HCEC 1CT (cell line): ENCODE measurements at places on chromosomes 7 and 10.

GRCh38 chr10:90913774-90914420, 7.0 kb downstream of the ANKRD1 start:
- DNase-seq: no peak

GRCh38 chr7:112001091-112001826, 204.9 kb downstream of the DOCK4 start:
- DNase-seq: peak; percentile 80

- no peak for DNase-seq
Measured at GRCh38 chr10:28248092-28248491, 54.8 kb downstream of the MPP7 start.

- no peak for DNase-seq
Measured at GRCh38 chr7:79781716-79782115, 328.2 kb upstream of the MAGI2 start.

GRCh38 chr7:125605241-125605640, 675.6 kb upstream of the POT1 start:
- DNase-seq: no peak

- DNase-seq: no peak
Measured at GRCh38 chr10:29424017-29424416, 135.1 kb downstream of the LYZL1 start.

DNA sequence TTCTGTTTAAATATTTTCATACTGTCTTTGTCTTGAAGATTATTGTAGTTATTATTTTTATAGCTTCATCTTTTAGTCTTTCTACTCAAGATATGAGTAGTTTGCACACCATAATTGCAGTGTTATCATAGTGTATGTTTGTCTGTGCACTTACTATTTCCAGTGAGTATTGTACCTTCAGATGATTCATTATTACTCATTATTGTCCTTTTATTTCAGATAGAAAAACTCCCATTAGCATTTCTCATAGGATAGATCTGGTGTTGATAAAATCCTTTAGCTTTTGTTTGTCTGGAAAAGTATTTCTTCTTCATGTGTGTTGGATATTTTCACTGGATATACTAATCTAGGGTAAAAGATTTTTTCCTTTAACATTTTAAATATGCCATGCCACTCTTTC, 646.2 kb upstream of the GRM3 start:
- no peak for DNase-seq

DNA sequence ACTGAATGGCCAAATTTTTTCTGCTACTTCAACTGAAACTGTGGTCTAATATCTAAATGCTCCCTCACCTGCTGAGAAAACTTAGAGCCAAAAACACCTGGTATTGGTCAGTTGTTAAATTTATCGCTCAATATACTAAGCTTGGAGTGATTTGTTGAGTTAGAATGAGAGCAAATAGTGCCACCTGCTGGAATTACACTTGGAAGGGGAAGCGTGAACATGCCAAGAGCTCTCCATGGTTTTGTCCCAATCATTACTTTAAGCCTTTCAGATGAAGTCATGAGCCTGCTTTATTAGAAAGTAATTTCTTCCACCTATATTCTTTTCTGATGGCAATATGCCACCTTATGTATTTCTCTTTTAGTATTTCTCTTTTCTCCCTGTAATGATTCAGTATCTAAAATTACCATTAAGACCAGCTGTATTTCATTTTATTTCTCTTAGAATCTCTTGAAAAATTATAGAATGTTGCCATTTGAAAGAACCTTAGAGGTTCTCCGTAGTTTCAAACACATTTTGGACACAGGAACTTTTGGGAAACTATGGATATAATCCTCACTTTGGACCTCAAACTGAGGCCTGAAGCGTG, 447.8 kb upstream of the C7orf33 start:
- DNase-seq: peak; percentile 10

- DNase-seq: no peak
Measured at GRCh38 chr10:46232084-46232483, 54.7 kb upstream of the ANTXRL start.

- peak; percentile 72 for DNase-seq
Measured at GRCh38 chr7:33982425-33982786, 77.1 kb downstream of the BMPER start.

- no peak for DNase-seq
Measured at GRCh38 chr10:21964983-21965665, 38.4 kb downstream of the DNAJC1 start.

GRCh38 chr7:92042056-92042737, 92.1 kb downstream of the CYP51A1 start:
- DNase-seq: no peak

DNA sequence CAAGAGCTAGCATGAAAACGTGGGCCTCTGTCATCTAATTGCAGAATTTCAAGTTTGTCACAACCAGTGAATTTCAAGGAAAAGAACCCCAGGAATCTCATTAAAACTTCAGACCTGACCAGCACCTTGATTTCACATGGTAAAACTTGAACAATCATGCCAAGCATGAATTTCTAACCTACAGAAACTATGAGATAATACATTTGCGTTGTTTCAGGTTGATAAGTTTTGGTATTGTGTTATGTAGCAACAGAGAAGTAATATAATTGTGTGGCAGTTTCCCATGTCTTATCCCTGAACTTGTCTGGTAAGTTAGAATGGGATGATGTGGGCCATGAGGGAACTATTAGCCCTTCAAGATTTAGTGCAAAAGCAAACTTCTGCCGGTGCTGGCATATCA, 530.1 kb downstream of the ANKRD7 start:
- no peak for DNase-seq

DNA sequence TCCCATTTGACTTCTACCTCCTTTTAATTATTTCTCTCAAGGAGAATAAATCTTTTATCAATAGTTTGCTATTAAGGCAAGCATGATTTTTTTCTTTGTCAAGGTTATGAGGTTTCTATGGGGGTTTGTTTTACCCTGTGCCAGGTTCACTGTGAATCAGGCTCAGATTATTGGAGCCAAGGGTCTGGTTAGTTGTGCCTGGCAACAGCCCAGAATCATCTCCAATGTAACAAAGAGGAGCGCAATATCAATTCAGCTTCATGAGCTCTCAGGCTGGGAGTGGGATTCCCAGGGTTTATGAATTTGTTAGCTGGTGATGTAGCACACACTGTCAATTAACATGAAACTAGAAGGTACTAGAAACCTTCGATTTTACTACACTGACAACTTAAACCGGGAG, 73.2 kb downstream of the AASS start:
- DNase-seq: no peak

- DNase-seq: peak; percentile 57
Measured at GRCh38 chr10:93152136-93152535, 78.4 kb downstream of the CYP26A1 start.

GRCh38 chr10:50618624-50619023, 5.1 kb downstream of the SGMS1 start:
- DNase-seq: no peak

DNA sequence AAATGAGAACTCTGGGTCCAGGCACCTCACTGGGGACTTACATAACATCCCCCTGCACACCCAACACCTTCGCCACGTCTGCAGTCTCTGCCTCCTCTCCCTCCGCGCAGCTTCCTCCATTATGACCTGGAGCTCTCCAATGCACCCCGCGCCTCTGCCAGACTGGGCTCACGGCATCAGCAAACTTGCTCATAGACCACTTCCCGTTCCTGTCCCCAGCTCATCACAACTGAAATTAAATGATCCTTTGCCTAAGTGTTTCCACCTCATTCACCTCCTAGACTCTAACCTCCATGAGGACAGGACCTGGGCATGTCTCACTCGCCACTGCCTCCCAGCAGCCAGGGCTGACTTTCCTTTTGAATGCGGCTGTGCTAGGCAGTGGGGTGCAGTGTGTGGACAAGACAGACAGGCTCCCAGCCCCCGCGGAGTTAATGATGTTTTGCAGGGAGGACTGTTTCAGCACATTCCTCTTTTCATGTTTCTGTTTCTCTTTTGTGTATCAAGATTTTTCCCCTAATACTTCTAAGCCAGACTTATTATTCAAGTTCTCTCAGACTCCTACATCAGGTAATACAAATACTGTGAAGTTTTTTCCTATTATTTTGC, 18.8 kb downstream of the CHST15 start:
- no peak for DNase-seq

GRCh38 chr10:131822692-131823245, 78.0 kb upstream of the PPP2R2D start:
- no peak for DNase-seq

DNA sequence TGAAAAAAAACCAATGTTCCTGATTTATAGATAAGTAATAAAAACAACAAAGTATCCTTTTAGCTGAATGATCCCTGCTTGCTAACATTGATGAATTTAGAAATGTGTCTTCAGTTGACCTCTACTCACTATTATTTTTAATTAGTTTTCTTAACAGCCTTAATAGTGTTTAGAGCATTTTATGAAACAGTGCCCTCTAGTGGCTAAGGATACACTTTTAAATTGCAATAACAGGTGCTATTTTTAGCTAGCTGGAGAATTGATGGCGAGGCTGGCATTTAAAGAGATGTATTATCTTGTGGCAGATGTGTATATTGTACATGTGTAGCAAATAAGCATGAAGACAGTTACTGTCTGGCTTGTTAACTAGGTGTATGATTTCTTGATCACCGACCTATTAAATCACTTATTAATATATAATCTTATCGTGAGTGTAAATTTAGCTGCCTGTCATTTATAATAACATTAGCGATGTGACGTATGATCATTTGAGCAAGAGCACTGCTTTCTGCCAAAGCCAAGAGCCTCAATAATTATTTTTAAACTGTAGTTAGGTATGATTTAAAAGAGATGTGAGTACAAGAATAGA, 451.9 kb downstream of the DPP6 start:
- DNase-seq: peak; percentile 15

DNA sequence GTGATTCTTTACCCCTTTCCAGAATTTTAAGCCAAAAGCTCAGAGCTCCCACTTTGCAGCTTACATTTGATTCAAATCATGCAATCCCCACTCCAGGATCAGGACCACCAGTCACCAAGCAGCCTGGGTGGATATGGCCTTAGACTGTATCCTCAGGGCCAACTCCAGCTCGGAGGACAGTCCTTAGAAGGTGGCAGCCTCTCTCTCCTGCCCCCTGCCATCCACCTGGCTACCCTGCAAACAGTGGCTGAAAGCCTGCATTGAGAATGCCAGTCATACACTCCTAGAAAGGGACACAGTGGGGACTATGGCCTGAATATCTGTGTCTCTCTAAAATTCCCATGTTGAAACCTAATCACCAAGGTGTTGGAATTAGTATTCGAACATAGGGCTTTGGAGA, 50.0 kb upstream of the KCNMA1 start:
- DNase-seq: no peak

DNA sequence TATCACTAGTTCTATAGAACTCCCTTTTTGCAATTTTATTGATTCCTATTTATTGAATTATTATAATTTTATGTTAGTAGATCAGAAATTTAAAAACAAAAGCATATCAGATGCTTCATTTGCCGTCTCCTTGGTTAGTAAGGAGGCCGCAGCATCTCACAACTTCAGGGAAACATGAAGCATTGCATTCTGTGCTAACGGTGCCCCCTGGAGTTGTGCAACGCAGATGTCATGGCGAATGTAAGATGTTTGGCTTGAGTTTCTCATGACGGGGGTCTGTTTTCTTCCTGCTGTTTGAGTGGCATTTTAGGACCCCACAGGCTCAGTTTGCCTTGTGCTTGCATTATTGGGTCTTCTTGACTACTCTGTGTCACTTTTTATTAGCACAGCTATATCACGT, 124.8 kb downstream of the CNNM2 start:
- no peak for DNase-seq

DNA sequence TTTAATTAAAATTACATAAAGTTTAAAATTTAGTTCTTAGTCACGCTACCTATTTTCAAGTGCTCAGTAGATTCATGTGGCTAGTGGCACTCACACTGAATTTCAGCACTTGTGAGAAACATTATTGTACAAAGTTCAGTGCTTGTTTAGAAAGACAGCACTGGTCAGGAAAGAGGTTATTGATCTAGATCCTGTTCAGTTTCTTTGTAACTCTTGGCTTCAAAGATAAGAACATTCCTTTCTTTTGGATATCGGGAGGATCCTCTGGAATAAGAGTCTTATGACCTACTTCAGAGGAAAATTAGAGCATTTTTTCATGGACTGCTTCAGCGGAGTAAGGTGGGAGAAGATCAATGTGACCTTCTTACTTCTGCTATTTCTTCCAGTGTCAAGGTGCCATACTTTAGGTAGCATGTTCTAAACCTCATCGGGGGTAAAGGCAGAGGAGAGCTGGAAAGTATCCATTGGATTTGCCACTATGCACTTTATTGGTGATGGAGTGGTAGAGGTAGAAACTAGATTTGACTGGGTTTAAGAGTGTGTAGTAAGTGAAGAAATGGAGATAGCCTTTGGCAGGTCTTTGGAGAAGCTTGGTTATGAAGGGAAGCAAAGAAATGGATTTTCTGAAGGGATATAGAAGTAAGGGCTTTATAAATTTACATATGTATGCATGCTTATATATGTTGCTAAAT, 39.9 kb downstream of the PHYHIPL start:
- DNase-seq: no peak

- no peak for DNase-seq
Measured at GRCh38 chr7:74263399-74264120, 9.4 kb upstream of the RFC2 start.

DNA sequence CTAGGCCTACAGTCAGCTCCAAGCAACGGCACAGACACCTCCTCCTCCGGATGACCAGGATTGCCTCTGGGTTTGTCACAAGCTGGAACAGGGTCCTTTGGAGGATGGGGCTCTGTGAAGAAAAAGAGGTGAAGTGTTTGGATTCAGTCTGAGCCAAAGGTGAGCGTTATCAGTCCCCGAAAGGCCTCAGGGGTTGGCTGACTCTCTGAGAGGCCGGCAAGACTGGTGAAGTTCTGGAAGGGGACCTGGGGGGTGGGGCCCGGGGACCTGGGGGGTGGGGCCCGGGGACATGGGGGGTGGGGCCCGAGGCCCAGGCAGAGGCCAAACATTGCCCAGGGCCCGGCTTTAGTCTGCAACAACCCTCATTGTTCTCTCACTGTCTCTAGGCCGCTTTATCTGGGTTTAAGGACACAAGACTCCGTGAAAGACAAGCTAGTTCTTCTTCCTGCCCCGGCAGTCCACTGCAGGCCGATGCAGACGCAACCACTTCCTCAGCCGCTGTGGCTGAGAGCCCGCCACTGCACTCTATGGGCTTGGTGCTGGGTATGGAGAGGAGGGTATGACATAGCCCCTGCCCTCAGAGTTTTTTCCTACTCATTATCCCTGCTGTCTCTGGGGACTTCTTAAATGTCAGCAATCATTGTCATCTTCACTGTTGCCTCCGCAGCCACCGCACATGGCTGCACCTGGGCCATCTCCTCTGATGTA, 27.4 kb upstream of the PSAP start:
- DNase-seq: no peak

DNA sequence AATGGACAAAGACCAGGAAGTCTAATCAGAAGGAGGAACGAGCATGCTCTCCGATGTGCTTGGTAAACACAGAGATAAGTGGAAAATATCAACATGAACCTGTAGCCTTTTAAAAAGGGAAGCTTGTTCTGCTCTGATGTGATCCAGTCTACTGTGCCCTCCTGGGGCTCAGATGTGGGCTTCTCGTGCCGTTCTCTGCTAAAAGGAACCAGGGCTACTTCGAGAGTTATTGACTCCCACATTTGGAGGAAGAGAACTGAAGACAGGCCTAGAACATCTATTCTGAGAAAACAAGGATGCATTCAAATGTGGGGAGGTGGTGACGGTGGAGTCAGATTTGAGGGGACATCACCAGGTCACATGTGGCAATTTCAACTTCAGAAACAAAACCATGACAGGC, 325.4 kb downstream of the GLRX3 start:
- DNase-seq: no peak

GRCh38 chr10:126596472-126597016, 73.9 kb downstream of the C10orf90 start:
- DNase-seq: no peak
